ENCODE measurements at places on chromosomes 13 and 19.

DNA sequence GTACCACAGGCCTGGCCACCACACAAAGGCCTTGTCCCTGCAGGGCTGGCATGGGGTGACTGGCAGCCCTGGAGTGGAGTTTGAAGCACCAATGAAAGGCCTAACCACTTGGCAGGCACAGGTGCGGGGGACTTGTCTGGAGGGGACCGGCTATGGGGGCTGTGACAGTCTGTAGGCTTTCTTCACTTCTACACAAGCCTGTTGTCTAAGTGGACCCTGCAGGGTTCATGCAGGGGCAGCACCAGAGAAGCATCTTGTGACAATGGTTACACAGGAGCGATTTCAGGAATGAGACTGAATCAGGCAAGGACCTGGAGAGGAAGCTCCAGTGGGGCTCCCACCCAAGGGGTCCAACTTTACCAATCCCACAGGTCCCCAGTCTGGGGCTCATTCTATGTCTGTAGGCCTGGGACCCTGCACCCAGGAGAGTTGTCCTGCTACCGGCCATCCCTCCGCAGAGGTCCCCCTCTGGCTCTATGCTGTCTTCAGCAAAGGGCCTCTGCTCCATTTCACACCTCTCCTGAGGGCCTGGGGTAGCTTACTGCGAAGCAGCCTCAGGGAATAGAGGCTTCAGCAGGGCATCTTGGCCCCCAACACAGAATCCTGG lies 2.3 kb upstream of the ZNF837 start:
- no peak for DNase-seq

GRCh38 chr13:46213242-46213641 lies 1.5 kb downstream of the LRRC63 start:
- DNase-seq, result no peak

GRCh38 chr13:76638181-76638580 lies 248.0 kb downstream of the KCTD12 start:
- DNase-seq, result no peak

- peak; percentile 71 for DNase-seq
Observed at GRCh38 chr19:913080-913748, at the start of gene R3HDM4. Gene R3HDM4, minus strand, starts transcription at chr19:913219. Its CDS starts 62 bp downstream, at chr19:913157.

Data from CD14-positive monocyte (primary cell).